ENCODE measurements at places on chromosomes 1 and 21.

- no peak for DNase-seq
These were observed 92.9 kb downstream of the HS2ST1 start for GRCh38 chr1:87007323-87007722.

GRCh38 chr1:199936441-199936840 lies 91.1 kb upstream of the NR5A2 start:
- no peak for DNase-seq

GRCh38 chr1:163142152-163142551 lies 60.6 kb downstream of the RGS5 start:
- DNase-seq = no peak

DNA sequence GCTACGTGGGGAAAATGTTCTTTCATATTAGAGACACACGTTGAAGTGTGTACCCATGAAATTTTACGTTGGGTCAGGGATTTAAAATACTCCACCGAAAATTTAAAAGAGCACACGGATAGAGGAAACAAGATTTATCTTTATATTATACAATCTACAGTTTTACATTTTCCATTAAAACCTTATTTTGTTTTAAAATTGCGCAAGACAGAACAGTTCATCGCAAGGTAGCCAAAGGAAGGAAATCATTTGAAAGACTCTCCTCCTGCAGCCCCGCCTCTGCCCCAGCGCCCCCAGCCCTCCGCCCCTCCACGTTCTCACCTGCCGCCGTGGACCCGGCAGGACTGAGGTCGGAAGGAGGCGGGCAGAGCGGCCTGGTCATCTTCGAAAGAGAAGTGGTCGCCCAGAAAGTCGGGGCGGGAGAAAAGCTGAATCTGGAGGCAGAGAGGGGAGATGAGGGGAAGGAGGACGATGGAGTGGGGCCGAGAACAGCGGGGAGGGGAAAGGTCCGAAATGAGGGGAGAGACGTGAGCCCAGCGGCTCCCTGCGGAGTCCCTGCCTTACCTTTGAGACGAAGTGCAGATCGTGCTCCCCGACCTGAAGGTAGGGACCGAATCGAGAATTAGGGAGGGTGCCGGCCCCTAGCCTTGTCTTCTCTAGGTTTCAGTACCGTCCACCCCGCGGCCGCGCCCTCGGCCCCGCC lies 18.0 kb downstream of the CRYBG2 start:
- no peak for DNase-seq

- no peak for DNase-seq
These were observed 2.3 kb upstream of the TSPAN2 start for GRCh38 chr1:115091572-115091971.

GRCh38 chr1:83637586-83637985 lies 361.3 kb downstream of the TTLL7 start:
- no peak for DNase-seq

DNA sequence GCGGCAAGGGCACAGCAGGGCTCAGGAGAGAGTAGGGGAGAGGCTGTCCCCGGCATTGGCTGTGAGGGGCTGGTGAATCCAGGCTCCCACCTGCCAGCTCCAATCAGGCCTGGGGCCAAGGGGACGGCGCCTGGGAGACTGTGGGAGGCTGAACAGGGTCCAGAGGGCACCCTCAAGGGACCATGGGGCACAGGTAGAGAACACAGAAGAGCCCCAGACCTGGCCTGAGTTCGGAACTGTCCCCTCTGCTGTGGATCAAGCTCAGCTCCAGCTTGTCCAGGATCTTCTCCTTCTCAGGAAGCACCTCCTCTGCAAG lies 67.0 kb downstream of the KCNAB2 start:
- no peak for DNase-seq

DNA sequence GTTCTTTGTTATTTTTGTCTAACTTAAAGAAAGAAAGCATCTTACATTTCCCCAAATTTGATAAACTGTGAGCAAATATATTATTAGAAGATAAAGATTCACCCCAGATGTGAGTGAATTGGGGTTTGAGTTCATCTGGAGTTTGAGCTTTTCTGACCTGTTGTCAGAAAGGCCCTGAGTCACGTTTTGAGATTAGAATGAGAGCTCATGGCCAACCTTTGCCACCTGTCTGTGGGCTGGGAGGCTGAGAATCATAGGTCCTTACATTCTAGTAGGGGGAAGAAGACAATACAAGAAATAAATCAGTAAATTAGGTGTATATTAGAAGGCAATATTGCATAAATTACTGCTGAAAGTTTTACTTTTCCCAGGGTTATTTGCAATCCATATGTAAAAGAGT lies 22.3 kb downstream of the STYXL2 start:
- DNase-seq = no peak

DNA sequence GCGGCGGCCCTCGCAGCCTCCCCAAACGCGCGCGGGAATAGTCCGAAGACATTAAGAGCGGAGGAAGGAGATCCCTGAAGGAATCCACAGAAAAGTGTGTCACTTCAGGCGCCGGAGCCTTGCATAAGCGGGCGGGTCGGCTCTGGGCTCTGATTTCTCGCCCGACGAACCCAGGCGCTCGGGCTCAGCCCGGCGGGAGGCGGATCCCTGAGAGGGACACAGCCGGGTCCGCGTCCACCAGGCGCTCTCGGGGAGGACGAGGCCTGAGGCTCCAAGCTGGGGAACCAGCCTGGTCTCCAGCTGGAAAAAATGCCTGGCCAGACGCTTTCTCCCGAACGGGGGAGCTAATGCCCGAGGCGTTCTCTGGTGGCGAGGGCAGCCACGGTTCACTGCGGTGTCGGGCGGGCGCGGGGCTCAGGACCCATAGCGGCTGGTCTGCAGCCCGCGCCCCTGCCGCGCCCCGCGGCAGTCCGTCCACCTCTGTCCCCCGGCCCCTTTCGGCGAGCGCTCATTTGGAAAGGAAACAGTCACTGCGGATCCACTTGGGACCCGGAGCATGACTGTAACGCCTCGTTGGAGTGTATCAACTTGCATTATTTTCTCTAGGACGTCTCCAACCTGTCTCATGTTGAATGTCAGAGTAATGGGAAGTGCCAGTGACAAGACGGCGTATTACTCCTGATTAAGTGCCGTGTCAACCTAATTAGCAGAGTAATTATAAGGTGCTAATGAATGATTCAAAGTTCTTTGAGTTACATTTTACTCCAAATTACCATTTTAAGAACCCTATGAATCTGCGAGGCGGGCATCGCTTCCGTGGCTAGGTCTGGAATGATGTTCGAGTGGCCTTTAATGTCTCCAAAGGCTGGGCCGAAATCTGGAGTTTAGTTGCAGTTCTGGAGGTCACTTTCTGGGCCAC lies 1.6 kb upstream of the BARHL2 start:
- DNase-seq = no peak

- no peak for DNase-seq
These were observed 62.8 kb upstream of the COA6 start for GRCh38 chr1:234310460-234310817.

DNA sequence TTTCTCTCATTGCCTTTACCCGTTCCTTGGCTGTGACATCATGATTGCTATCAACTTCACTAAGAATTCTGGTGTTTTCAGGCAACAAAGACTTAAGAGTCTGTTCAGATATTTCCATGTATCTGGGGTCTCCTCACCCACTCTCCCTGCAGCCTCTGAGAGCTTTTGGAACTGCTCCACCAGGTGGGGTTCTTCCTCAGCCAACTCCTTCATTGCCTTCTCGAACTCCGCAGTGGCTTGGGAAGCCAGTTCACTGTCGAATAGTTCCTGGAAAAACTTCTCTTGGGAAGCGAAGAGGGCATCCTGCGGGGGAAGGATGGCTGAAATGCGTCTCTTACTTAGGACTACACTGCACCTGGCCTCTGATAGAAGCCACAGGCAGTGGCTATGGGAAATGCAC lies 2.1 kb downstream of the PEX19 start:
- no peak for DNase-seq

- no peak for DNase-seq
These were observed 11.3 kb upstream of the SAMSN1 start for GRCh38 chr21:14557413-14557812.

GRCh38 chr21:35233756-35234155 lies 184.7 kb upstream of the RUNX1 start:
- DNase-seq = no peak

- DNase-seq = peak; percentile 19
These were observed 40.4 kb downstream of the LDLRAD2 start for GRCh38 chr1:21852282-21853130.

DNA sequence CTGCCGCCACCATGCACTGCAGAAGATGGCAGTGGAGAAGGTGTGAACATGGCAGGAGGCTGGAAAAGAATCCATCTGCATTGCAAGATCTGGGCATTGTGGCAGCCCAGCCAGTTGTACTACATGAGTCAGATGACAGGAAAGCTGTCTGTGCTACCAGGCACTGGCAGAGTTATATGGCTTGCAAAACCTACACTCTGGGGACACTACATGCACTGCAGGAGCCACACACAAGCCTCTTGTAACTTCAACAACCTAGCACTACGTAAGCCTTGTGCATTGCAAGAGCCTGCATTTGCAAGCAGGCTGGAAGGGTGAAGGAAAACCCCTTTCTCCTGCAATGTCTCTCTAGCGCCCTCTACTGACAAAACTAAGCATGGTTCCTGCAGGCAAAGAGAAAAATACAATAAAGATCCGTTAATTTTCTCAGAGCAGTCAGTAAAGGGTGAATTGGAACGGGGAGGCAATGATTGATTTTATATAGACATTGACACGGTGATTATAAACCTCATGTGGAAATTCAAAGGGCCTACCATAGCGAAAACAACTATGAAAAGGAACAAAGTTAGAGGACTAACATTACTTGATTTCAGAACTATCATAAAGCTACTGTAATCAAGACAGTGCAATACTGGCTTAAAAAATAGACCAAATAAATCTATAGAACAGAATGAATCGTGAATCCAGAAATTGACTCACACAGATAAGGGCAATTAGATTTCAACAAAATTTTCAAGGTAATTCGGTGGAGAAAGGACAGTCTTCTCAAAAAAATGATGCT lies 26.2 kb upstream of the DYNLT5 start:
- peak; percentile 61 for DNase-seq

DNA sequence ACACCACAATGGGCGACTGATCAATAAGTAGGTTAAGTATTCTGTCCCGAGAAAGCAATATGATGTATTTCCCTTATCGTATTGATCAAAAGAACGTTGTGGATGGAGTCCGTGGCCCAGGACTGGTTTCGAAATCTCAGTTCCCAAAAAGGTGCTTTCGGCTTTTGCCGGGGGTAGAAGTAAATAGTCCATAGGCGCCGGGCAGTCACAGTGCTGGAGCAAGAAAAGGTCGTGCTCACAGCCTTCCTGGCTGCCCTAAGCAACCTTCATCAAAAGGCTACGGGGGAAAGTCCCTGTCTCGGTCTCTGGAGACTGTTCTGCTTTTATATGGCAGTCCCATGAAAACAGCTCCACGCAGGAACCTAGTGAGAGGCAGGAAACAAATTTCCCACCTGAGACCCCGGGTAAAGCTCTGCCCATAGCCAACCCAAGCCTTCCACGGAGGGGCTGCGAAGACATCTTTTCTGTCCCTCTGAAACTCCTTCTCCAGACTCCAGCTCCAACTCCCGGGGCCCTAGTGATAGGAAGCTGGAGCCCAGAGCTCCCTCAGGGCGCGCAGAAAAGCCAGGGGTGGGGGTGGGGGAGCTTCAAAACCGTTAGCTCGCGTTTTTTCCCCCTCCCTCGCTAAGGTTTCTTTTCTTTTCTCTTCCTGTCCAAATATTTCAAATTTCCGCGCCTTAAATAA lies 7.0 kb downstream of the CDKN2C start:
- peak; percentile 37 for DNase-seq

DNA sequence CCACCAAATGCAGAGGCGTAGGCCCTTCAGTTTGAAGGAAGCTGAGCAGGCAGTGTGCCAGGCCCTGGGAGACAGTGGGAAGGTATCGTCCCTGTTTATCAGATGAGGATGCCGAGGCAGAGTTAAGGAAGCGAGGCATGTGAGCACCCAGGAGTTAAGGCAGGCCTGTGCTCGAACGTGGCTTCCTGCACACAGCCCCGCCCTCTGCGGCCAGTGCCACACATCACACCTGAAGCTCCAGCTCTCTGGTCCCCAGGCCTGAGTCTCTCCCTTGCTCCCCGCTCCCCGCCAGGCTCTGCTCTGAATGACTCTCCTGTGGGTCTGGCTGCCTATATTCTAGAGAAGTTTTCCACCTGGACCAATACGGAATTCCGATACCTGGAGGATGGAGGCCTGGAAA lies 32.1 kb downstream of the EPHX1 start:
- DNase-seq = peak; percentile 20

DNA sequence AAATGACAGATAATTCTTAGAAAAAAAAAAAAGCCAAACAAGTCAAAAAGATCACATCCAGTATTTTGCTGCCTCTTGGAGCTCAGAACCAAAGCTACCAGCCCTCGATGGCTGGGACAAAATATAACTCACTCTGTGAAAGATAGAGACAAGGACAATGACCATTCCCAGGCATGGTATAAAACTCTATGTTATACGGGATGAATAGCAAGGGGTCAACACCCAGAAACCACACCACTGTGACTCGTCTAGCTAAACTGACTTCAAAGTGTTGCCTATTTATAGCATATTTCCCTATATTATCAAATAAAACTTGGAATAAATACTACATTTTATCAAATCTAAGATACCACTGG lies 10.1 kb downstream of the TMEM63A start:
- DNase-seq = no peak

GRCh38 chr21:33619726-33620125 lies 21.8 kb downstream of the CRYZL1 start:
- DNase-seq = no peak

- DNase-seq = peak; percentile 26
These were observed 59.6 kb downstream of the VPS26C start for GRCh38 chr21:37207441-37208009.
